Germinal center (tissue), 1 donor: ENCODE measurements at places on chromosomes 4 and X.

- DNase-seq = no peak
These were observed 42.4 kb downstream of the HTR2C start for GRCh38 chrX:114626323-114626722.

- no peak for DNase-seq
These were observed 5.2 kb downstream of the KCNE5 start for GRCh38 chrX:109619771-109620170.

DNA sequence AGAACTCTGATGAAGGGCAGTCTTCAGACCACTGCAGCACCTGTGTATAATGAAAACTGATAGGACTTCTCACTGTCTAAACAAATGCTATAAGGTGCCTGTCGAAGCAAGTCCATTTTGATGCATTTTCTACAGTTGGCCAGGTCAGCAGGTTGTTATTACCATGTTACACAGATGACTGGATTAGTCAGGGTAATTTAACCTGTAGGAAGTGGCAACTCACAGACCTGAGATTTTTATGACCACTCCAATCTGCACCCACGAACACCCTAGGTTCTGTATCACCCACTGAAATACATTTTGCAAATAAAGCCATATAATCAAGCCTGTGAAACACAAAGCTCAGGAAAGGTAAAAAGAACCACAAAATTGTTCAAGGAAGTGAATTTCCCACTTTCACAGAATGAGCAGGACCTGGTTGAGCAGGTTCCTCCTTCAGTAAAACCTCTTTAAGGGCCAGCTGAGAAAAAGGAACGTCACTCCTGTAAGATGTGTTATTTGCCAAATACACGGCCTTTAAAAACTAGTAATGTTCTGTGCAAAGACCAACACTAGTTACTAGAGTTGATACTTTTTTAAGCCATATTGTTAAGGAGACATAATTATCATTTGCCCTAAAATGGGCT is 12.7 kb downstream of the MAML3 start:
- DNase-seq = no peak

DNA sequence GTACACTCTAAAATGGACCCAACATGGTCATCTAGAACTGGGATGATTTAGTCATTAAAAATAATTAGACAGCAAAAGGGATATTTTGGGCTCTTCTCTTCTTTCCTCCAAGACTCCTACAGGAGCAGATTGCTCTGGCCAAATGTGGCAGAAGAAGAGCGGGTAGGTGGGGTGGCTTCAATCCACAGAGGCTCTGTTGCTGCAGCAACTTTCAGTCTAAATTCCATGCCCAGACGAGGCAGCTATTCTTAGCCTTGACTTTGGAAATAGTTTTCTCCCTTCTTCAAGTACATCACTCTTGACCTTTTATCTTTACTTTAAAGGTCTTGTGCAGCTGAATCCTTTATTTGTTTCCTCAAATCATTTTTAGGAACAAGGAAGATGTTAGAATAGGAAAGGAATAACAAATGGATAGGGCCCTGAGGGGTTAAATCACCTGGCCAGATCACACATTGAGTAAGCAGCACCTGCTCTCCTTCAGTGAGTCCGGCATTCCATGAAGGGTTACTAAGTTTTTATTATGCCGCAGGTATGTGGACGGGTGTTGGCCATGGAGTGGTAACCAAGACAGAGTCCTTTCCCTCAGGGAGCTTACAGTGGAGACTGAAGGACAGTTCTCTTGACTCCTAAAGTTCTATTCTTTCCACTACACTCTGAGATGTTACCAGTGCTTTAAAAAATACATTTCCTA is 19.3 kb upstream of the SORBS2 start:
- DNase-seq = no peak

GRCh38 chr4:79023799-79024770 is 84.8 kb upstream of the PAQR3 start:
- DNase-seq = no peak

- no peak for DNase-seq
These were observed 48.4 kb downstream of the ARFIP1 start for GRCh38 chr4:152828122-152828521.

DNA sequence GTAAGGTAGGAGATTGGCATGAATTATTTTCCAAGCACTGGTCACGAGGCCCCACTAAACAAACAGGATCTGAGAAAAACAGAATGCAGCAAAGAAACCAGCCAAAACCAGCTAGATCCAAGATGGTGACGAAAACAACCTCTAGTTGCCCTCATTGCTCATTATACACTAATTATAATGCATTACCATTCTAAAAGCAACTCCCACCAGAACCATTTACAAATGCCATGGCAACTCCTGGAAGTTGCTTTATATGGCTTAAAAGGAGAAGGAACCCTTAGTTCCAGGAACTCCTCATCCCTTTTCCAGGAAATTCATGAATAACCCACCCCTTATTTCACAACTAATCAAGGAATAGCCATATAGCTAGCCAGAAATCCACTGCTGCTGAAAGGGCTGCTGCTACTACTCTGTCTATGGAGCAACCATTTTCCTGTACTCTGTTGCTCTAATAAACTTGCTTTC is 69.3 kb downstream of the ABCB7 start:
- DNase-seq = no peak

- peak; percentile 23 for DNase-seq
These were observed 21.0 kb upstream of the TMSB15B start for GRCh38 chrX:103941201-103941975.

- no peak for DNase-seq
These were observed 287.3 kb upstream of the CLNK start for GRCh38 chr4:10971800-10972401.

GRCh38 chr4:122508083-122508482 is 51.6 kb upstream of the IL2 start:
- DNase-seq = no peak

DNA sequence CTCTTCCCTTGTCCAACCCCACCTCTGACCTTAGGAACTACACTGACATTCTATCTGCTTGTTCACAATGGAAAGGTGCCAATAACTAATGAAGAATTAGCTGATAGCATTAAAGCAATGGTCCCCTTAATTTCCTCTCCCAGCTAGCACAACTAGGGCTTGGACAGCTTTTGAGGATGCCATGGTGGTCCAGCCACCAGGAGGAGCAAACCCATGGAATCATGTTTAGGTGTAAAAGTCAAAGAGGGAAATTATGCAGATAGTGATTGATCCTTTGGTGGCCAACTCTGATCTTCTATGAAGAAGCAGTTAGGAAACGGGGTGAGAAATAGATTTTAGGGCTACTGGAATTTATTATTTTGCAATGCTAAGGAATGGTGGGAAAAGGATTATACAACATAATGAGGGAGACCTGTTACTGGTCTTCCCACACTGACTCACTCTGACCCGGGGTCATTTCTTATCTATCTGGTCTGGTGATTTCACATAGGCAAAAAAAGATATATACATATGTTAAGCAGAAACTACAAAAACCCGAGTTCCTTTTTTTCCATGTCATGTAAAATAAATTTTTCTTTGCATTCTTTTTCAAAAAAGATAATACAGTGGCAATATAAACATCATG is 45.8 kb upstream of the FBXW7 start:
- DNase-seq = no peak

GRCh38 chr4:38392223-38392855 is 271.7 kb upstream of the KLF3 start:
- no peak for DNase-seq

- no peak for DNase-seq
These were observed 35.2 kb upstream of the GRIA2 start for GRCh38 chr4:157185363-157185762.

- DNase-seq = no peak
These were observed 26.1 kb downstream of the ZFP42 start for GRCh38 chr4:188021548-188022249.

GRCh38 chr4:114385195-114385985 is 213.2 kb upstream of the UGT8 start:
- DNase-seq = no peak

- no peak for DNase-seq
These were observed 254.3 kb downstream of the PDHA2 start for GRCh38 chr4:96094183-96094582.

GRCh38 chrX:73877687-73878086 is 314.7 kb downstream of the CHIC1 start:
- no peak for DNase-seq

DNA sequence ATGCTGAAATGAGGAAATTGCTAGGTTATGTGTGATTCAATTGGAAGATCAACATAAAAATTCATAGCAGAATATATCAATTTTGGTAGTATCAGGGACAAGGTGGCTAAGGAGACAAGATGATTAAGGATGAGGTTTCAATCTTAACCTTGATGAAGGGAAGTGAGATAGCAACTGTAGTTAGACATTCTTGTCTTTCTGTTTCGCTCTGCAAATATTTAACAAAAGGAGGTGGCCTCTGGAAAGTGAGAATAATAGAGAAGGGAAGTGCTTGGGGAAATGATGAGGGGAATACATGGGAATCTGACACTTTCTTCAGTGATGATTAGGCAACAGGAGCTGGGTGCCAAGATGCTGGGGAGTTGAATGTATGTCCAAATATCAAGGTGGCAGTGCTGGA is 337.1 kb upstream of the PUDP start:
- no peak for DNase-seq

DNA sequence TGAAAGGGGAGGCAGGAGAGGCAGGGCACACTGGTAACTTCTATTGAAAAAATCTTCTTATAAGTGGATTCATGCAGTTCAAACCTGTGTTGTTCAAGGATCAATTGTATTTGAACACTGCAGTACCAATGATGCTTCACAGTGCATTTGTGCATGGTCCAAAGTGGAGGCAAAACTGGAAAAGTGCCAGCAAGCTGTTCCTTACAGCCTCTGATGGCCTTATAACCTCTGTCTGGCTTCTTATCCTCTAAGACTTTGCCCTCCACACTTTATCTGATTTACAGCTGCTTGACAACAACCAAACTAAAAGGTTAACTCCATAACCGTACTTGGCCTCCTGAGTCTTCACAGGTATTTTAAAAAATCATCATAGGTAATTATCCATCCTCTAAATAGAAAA is 40.4 kb downstream of the MAGEB17 start:
- DNase-seq = no peak

- DNase-seq = no peak
These were observed 300.3 kb upstream of the IRS4 start for GRCh38 chrX:109036624-109037023.

DNA sequence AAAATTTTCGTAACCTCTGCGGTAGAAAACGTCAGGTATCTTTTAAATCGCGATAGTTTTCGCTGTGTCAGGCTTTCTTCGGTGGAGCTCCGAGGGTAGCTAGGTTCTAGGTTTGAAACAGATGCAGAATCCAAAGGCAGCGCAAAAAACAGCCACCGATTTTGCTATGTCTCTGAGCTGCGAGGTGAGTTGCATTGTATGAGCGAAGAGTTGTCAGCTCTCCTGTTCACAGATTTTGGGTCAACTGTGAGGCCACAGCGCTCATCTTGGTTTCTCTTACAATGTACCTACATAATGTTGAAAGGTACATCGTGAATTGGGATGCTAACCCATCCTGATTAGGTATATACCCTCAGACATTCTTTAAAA is 486 bp downstream of the CLCN3 start:
- DNase-seq = no peak

GRCh38 chr4:25123236-25123635 is 37.0 kb downstream of the SEPSECS start:
- DNase-seq = no peak

- DNase-seq = no peak
These were observed 120.2 kb downstream of the FHIP1A start for GRCh38 chr4:151529187-151529586.

DNA sequence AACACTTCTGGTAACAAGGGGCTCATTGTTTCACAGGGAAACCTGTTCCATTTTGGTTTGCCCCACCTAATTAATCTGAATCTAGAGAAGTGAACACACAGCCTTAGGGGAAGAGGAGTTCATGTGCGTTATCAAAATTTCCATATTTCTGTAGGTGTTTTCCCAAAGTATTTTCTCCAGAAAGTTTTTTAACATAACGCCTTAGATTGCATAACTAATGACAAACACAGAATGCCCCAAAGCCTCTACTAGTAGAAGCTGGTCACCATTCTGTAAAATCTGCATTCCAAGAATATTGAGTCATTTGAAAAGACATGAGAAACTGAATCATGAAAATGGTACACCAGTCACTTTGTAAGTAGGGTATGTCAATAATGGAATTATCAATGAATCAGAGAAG is 41.1 kb downstream of the IL13RA2 start:
- DNase-seq = no peak

GRCh38 chrX:119523664-119524184 is 41.5 kb downstream of the STEEP1 start:
- DNase-seq = no peak

GRCh38 chrX:33109858-33110257 is 101.5 kb downstream of the DMD start:
- no peak for DNase-seq

DNA sequence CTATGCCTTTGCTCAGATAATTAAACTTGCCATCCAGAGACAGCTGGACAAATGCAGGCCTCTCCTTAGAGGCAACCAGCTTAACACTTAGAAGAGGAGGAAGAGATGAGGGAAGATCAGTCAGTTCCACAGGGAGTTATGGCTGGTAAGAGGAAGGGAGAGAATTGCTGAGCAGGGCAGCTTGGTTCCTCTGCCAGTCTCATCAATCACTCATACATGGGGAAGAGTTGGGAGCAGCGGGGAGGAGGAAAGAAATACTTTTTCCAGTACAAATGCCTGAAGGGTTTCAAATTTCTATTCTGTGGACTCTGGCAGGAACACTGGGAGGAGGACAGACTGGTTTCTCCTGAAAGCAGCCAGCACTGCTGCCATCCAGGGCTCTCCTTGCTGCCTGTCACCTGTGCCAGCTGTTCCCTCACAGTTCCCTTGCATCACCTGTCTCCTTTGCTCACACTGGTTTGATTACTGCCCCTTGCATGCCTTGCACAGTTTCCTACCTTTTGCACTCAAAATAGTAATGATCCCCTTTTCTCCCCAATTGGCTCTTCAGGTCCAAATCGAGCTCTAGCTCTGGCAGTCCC is 59.5 kb downstream of the PGRMC2 start:
- no peak for DNase-seq

- DNase-seq = no peak
These were observed 82.7 kb upstream of the DHRSX start for GRCh38 chrX:2583194-2584162.

DNA sequence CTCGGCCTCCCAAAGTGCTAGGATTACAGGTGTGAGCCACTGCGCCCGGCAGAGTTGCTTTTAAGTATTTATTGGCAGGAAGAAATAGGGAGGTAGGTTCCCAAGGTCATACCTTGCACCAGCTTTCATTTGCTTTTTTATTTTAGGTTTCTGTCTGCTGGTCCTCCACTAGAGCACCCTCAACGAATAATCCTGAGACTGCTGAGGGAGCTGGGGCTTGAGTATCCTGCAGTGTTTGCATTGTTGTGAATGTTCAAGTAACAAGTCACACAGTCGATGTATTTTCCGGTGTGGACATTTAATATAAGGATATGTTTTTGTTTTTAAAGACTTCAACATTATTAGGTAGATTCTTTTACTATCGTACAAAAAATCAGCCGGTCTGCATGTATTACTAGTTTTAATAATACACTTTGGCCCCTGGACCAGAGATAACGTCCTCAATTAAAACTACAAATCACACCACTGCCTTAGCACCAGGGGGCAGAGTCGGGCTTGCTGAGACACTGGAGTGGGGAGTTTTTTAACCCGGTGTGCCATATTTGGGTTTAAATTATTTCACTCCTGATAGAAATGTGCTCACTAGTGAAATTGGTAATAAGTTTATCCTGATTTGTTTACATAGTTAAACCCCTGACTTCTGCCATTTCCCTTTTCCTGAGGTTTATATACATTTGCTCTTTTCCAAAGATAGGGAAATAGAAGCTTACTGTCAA is 11.6 kb downstream of the SMIM20 start:
- peak; percentile 65 for DNase-seq
